ENCODE measurements at places on chromosomes 2 and 18.

DNA sequence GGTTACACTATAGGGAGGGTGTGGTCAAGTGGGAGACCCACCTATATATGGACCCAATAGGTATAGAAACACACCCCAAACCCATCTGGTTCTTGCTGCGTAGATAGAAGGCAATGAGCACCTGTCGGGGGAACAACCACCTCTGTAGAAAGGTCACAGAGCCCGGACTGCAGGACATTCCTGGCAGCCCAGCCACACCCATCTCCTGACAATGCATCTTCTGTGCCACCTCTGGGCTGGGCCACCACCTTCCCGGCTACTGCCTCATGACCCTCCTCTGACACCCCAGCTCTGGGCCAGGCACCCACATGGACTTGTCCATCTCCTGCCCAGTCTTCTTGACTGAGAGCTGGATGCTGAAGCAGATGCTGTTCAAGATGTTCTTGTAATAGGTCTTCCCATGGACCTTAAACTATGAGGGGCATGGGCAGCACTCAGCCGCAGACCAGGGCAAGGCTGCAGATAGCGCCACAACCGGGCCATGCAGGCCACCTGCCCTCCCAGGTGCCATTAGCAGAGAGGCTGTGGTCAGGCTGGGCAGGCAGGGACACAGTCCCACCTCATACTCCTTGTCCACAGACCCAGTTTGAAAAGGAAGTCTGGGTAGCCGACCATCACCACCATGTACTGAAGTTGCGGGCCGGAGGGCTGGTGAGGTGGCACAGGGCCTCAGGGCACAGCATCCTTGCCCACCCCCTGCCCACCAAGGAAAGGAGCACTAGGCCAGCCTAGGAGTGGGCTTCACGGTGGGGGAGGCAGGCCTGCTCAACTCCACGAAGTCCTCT, 9.3 kb downstream of the ALPG start:
- no peak for DNase-seq

DNA sequence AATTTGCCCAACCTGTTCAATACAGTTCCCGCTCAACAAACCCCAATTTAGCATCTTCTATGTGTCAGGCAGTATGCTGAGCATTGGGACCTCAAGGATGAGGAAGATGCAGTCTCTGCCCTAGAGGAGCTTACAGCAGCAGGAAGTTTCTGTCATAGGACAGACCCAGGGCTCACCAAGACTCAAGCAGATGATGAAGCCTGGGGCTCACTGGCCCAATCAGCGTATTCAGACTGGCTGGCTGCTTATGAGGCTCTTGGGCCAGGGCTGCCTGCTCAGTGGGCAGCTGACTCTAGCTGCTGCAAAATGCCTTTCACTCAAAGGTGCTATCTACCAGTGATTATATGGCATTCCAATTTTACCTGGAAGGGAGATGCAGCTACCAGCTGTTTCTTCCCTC, 2.1 kb downstream of the FAM178B start:
- no peak for DNase-seq

DNA sequence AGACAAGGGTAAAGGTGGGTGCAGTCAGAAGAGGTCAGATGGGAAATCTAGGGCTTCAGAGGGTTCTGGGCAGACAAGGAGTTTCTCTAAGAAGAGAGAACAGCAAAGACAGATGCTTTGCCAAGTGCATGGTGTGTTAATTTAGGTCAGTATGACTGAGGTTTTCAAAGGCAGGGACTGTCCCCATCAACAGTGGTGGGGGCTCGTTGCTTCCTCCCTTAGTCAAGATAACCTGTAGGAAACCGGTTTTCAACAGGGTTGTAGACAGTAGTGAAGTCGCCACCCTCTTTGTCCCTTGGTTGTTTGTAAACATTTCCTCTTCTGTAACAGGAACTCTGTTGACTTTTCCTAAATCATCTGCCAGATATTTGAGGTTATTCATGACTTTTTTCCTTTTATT, 11.6 kb downstream of the RAB12 start:
- DNase-seq, result no peak

DNA sequence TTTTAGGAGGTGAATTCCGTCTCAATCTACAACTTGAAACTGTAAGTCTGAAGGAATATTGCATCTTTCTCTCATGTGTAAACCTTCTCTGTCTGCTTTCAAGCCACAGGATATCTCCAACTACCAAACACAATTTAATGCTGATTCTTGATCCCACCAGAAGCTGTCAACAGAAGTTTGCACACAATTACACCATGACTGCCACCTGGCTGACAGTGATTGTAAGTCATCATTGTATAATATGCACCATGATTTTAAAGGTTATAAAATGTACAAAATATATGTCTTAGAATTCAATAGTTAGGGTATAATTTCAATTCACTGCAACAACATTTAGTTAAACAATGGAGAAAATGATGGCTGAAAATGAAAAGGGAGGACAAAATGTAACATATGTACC, 18.4 kb downstream of the PREPL start:
- no peak for DNase-seq

DNA sequence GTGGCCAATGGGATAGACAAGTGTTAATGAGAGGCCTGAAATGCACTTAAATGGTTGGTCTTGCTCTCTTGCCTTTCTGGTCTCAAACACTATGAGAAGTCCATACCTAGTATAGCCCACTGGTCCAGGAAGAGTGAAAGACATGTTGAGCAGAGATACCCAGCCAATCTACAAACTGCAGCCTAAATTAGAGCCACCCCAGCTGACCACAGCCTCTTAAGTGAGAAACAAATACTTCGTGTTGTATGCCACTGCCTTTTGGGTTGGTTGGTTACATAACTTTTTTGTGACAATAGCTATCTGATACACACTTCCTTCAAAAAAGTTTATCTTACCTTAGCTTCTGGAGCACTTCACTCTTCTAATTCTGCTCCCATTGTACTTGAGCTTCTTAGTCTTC, 8.8 kb upstream of the EXOC6B start:
- DNase-seq, result no peak

DNA sequence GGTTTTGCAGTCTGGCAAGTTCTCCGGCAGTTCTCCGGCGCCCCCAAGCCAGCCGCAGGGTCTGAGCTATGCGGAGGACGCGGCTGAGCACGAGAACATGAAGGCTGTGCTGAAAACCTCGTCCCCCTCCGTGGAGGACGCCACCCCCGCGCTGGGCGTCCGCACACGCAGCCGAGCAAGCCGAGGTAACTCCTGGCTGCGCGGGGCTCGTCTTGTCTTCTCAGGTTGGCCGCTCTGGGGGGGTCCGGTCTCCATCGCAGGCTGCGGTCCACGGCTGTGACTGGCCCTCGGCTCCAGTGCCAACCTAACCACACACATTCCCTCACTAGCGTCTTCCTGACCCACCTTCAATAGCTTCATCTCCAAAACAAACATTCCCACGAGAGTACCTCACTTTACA, 68.2 kb downstream of the TPGS2 start:
- DNase-seq, result no peak

- DNase-seq, result no peak
These were observed 11.9 kb upstream of the NEURL3 start for GRCh38 chr2:96517079-96517478.

DNA sequence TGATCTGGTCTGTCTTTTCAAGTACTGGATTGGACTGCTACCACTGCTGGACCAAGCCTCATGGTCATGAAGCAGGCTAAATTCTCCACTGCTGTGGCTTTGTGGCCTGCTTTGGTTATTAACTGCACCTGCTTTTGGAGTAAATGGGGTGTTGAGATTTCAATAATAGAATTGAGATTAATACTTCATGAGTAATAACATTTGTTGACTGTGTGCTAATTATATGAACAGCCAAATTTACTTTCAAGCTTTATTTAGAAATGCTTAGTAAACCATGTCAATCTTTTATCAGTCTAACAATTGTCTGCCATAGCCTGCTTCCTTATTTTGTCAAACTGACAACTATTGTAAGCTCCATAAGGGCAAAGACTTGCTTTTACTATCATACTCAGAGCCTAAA, 27.4 kb upstream of the MTIF2 start:
- no peak for DNase-seq

Data from amniotic stem cell (primary cell).